Stimulated activated CD8-positive, alpha-beta memory T cell treated with anti-CD3 and anti-CD28 coated beads, Interleukin-7, amount 100 ng/mL, for 1 hour (primary cell): ENCODE measurements at places on chromosomes 4 and X.

DNA sequence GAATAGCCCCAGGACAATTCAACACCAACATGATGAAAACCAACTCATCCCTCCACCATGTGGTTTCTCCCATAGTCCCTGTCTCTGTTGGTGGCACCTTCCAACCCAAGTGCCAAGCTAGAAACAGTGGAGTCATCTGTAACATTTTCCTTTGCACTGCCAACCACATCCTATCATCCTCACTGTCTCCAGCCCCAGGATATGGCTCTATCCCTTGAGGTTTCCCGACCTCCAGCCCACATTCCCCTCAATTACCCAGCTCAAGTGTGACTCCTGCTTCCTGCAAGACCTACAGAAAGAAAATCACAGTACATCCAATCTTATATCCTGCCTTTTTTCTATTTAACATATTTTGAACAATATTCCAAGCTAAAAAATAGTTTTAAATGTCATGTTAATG is 24.2 kb downstream of the PNMA6F start:
- DNase-seq: no peak

DNA sequence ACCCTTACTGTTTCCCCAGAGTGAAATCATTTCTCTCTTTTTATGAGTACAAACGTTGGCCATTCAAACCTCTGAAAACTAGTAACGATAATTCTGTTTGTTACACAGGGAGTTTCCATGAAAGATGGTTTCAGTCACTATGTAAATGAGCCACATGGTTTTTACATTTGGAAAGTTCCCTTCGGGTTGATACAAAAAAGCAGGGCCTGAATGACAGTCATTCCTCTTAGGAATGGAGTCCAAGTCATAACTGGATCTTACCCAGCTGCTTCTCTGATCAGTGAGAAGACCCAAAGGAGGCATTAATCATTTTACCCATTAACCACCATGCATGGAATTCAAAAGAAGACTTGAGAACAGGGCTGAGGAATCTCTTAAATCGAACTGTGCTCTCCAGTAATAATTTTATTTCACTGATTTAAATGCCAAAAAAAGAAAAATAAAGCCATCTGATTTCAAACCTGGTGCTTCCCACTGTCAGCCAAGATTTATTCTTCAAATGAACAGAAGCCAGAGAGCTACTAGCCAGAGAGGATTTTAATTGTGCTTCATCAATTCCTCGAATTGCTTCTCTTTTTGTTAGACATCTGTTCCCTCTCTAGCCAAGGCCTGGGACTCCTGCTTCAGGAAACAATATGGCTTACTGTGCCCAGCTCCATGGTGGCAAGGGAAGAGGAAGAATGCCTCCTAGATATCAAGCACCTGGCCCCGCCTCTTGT is 3.2 kb downstream of the SOWAHB start:
- DNase-seq: no peak

GRCh38 chr4:181859439-181859838 is 383.8 kb upstream of the TENM3 start:
- DNase-seq: no peak

- DNase-seq: no peak
Measured at GRCh38 chr4:15327311-15328298, 100.2 kb upstream of the C1QTNF7 start.

DNA sequence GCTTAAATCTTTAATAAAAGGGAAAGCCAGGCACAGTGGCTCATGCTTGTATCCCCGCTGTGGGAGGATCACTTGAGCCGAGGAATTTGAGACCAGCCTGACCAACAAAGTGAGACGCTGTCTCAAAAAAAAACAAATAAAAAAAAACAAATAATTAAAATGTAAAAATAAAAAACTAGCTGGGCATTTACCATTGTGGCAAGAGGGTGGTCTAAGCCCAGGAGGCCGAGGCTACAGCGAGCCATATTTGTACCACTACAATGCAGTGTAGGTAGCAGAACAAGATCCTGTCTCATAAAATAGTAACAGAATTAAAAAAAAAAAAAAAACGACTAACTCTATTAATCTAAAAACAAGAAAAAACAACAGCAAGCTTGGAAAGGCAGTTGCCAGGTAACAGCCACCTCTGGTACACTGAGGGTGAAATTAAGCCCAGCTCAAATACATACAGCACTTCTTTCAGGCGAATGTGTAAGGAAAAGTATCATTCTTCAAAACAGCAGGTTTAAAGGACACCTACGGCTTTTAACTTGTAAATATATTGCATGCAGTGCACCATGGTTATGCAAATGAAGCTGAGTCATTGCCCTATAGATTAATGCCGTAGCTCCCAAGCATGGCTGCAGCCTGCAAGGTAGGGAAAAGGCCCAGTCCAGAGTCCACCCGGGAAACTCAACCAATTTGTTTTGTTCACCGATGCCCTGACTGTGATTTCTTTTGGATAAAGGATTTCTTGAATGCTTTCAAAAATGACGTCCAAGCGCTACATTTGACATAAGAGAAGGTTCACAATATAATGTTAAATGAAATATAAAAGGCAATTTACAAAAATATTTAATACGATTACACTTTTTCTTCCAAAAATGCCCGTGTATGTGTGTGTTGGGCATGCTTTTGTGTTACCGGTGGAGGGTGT is 14.5 kb upstream of the TXLNG start:
- no peak for DNase-seq

DNA sequence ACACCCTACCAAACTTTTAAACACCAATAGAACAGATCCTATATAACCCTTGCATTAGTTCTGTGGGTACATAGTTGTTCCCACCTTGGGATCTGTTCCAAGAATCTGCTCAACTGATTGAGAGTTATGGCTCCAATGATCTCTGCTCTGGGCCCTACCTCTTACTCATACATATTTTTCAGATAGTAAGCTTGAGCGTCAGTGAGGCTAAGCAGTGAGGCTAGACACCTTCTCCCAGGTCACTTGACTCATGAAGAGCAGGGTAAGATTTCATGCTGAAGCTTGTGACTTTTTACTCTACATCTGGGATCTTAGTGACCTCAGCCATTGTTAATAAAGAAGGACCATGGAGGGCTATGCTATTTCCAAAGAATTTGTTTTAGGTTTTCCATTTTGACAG is 23.1 kb upstream of the TNIP3 start:
- DNase-seq: no peak

DNA sequence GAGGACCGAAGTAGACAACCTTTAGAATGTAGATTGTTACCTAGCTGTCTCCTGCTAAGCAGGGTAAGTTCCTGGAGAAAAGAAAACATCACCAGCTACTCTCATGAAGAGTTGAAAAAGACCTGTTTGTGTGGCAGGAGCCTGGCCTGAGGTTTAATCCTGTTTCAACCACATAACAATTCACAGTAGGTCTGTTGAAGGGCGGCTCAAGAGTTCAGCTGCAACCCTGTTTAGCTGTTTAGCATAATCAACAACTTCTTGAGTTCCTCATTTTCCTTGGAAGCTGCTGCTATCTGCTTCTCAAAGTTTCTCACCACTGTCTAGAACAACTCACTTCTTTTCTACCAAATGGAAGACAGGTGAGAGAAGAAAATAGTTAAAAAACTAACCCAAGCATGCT is 170.4 kb upstream of the TET2 start:
- DNase-seq: no peak

GRCh38 chrX:15881381-15881897 is 26.8 kb upstream of the AP1S2 start:
- DNase-seq: no peak

DNA sequence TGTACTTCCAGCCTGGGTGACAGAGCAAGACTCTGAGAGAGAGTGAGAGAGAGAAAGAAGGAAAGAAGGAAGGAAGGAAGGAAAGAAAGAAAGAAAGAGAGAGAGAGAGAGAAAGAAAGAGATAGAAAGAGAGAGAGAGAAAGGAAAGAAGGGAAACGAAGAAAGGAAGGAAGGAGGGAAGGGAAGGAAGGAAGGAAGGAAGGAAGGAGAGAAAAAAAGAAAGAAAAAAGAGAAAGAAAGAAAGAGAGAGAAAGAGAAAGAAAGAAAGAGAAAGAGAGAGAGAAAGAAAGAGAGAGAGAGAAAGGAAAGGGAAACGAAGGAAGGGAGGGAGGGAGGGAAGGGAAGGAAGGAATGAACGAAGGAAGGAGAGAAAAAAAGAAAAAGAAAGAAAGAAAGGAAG is 238.6 kb downstream of the ASMT start:
- no peak for DNase-seq

- DNase-seq: no peak
Measured at GRCh38 chr4:183837222-183837621, 67.9 kb upstream of the STOX2 start.

GRCh38 chr4:78337244-78338020 is 214.1 kb upstream of the ANXA3 start:
- DNase-seq: no peak

- no peak for DNase-seq
Measured at GRCh38 chrX:69237236-69237635, 72.0 kb upstream of the PJA1 start.

DNA sequence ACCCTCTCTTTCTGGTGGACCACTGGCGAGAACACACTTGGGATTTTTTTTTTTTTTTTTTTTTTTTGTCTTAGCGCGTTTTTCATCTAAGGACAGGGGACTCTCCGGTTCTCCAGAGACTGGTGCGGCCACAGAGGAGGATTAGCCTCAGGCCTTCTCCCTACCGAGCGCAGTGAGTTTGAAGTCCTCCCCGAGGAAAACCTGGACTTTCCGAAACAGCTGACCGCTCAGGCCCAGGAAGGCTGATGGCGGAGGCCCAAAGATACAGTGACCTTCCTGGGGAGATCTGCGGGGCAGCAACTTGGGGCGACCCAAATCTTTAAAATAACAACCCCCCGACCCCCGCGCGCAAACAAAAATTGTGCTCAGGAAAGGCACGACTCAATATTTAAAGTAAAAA is 9.2 kb downstream of the NKX3-2 start:
- no peak for DNase-seq

GRCh38 chr4:80434238-80434637 is 98.7 kb downstream of the CFAP299 start:
- no peak for DNase-seq

DNA sequence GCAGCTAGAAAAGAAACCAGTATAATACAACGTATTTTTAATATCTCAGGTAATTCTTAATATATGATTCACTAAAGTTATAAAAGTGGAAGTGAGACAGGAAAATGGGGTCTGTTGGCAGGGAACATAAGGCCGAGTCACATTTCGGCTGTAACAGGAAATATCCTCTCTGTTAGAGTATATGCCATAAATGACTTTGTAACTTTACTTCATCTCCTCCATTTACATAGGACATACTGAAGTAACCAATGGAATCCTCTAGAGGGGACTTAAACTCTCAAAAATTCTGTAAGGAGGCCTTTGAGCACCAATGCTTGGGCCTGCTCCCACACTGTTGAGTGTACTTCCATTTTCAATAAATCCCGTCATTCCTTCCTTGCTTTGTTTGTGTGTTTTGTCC is 71.3 kb downstream of the ANKRD17 start:
- DNase-seq: no peak

DNA sequence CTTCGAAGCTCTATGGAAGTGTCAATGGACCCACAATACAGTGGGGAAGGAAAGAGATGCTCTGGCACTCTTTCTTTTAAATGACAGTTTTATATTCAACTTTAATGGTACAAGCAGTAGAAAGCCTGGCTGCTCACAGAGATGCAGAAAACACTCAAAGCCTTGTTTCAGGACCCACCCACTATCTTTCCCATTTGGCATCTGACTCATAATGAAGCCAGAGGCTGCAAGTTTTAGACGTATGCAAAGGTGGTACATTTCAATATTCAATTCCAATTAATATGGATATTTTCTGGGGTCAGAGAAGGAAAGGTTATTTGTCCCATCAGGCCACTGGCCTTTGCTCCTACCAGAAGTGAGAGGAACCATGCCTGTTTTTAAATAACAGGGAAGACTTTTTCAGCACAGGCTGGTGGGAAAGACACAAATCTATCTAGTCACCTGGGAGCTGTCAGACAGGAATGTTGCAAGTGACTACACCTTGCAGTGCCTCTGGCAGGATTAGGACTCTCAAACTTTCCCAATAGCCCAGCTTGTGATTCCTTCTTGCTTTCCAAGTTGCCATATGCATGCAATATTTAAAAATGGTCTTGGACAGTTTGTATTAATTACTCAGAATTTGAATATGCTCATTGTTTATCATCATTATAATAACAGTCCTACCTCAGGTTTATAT is 70.0 kb upstream of the RAB40AL start:
- no peak for DNase-seq

DNA sequence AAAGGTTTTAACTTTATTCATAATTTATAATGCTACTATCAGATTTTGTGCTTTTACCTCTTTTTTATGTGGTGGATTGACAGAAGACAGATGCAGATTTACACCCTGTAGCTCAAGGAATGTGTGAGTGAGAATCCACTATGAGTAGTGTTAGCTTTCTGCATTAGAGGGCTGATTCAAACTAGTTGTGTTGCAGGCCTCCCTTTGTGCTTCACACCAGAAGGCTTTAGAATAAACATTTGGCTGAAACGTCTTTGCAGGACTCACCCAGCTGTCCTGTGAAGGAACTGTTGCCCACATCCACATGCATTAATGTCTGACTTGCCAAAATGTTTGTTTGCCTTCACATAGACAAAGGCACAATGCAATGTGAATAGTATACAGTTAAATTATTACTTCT is 127.0 kb downstream of the PCDH7 start:
- DNase-seq: no peak

DNA sequence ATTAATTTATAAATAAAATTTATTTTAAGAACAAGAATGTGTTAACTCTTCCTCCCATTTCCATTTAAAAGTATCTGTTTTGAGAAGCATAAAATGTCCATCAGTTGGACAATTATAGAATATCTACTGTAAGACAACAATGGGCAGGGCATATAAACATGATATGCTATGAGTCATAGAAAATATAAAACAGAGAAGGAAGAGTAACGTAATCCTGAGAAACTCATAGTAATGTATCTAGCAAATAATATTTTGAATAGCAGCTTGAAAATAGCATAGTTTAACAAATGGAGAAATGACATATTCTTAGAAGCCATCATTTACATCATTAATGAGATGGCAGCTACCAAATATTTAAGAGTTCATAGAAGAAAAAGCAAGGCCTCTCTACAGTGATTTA is 820.3 kb upstream of the PCDH10 start:
- no peak for DNase-seq

DNA sequence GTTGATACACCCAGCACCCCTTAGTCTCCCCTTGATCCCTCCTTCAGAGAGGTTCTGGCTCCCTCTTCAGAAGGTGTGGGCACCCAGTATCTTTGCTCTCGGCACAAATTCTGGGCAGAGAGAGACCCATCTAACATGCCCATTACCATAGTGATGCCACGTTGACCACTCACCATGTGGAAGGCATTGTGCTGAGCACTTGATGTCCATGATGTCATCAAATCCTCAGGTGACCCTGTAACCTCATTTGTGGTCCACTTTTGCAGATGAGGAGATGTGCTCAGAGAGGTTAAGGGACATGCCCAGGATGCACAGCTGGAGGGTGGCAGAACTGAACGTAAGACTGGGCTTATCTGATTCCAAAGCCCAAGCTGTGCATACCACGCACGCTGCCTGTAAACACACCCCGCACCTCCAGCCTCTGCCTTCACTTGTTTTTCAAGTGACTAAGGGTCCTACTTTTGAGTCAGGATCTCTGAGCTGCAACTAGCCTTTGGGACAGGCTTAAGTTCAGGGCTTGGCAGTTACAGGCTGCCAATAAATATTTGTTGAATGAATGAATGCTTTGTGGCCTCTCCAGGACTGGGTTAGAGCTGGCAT is 55.2 kb downstream of the HTRA3 start:
- DNase-seq: no peak

GRCh38 chr4:56222514-56222913 is 164.8 kb downstream of the AASDH start:
- no peak for DNase-seq
